Tibial nerve (tissue), 4 donors: ENCODE measurements at places on chromosomes 7 and 10. TPM values are rescaled to one million over a fixed set of nuclear protein-coding genes. Genes with fewer than 3 reads are reported as not detected.

DNA sequence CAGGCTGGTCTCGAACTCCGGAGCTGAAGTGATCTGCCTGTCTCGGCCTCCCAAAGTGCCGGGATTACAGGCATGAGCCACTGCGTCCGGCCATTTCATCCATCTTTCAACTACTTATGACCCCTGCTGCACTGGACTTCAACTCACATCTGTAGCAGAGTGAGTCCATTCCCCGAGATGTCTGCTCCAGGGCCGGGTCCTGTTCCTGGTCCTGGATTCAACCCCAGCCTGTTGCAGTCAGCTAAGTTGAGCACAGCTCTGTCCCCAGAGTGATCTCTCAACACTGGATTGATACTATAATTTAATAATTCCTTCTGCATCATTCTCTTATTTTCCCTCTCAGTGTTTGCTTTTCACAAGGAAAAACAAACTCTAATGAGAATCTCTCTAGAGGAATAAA is 25.8 kb downstream of the PRTFDC1 start:
- H3K4me3 ChIP-seq, result no peak overlapping the region
- H3K36me3 ChIP-seq, result no peaks in the 10 kb centered on the region
- no peaks in the 10 kb centered on the region for H3K27me3 ChIP-seq

- H3K36me3 ChIP-seq, result no peaks in the 10 kb centered on the region
- no peaks in the 10 kb centered on the region for H3K27me3 ChIP-seq
- H3K27ac ChIP-seq, result no peak overlapping the region
Measured at GRCh38 chr10:77529050-77529576, 108.5 kb downstream of the KCNMA1 start.

DNA sequence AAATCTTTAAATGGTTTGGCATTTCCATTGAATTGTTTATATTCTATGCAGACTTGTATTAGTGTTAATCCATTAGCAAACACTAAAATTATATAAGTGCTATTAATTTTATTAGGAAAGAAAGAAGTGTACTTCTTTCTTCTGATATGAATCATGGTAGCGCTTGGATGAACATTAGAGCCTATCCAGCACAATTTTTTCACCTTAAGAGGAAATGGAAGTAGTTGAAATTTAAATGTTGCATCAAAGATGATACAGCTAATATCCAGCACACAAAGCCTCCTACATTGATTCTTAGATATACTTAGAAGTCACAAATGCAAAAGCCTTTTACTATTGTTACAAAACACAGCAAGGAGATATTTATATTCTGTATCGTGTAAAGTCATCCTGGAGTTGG is 174.5 kb downstream of the AHR start:
- H3K36me3 ChIP-seq, result no peaks in the 10 kb centered on the region
- no peaks in the 10 kb centered on the region for H3K27me3 ChIP-seq
- no peaks in the 10 kb centered on the region for H3K4me1 ChIP-seq
- no peak for DNase-seq

DNA sequence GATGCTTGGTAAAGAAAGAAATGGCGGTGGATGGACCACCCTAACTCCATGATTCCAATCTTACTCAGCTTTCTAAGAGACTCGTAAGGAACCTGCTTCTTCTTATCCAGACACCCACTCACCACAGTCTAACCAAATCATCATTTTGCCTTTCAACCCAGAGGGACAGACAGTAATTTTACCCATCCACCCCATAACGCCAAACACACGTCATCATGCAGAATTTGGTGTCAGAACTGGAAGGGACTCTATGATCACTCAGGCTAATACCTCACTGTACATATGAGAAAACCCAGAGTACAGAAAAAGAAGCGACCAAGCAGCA is 388 bp downstream of the ECD start:
- DNase-seq, result no peak
- H3K27ac ChIP-seq, result peak overlapping the region; percentile 91
- peaks cover 3% of the 10 kb centered on the region for H3K36me3 ChIP-seq
- no peaks in the 10 kb centered on the region for H3K27me3 ChIP-seq

DNA sequence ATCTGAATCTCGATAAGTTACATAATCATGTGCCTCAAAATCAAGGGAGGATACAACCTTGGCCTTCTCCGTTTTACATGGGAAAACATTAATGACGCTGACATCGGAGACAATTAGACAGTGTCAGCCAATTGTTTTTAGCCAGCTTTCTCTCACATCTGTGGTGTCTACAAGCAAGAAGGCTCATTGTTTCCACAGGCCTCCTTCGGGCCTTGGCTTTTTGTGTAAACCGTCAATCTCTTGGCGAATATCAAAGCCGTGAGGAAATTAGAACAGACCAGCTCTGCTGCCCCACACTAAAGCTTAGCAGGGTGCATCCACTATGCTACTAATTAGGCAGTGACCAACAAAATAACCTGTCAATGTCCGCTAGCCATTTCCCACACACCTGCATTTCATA is 43.2 kb downstream of the VAX1 start:
- H3K27me3 ChIP-seq, result no peaks in the 10 kb centered on the region
- H3K4me3 ChIP-seq, result no peak overlapping the region
- DNase-seq, result no peak
- no peaks in the 10 kb centered on the region for H3K4me1 ChIP-seq
- no peaks in the 10 kb centered on the region for H3K36me3 ChIP-seq

- no peak overlapping the region for H3K27ac ChIP-seq
- no peaks in the 10 kb centered on the region for H3K4me1 ChIP-seq
- no peaks in the 10 kb centered on the region for H3K36me3 ChIP-seq
- no peaks in the 10 kb centered on the region for H3K27me3 ChIP-seq
Measured at GRCh38 chr10:28991333-28992270, 297.3 kb upstream of the LYZL1 start.

DNA sequence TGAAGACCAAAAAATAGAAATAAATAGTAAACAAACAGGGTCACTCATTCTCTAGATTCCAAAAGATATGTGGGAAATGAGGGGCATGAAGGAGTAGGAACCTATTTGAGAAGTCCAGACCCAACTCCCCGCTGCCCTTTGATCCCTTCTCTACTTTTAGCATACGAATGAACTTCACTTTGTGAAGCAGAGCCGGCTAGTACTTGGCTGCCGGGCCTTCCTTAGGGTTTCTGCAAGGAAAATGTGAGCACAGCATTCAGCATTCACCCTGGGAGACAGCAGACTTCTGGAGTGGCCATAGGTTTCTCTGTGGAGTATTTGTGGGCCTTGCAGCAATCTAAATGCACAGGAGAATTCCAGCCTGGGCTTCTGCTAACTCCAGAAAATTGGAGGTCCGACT is 76.3 kb upstream of the PRKAR2B start:
- no peak overlapping the region for H3K27ac ChIP-seq
- no peaks in the 10 kb centered on the region for H3K4me1 ChIP-seq
- H3K4me3 ChIP-seq, result no peak overlapping the region
- no peaks in the 10 kb centered on the region for H3K36me3 ChIP-seq
- DNase-seq, result no peak

DNA sequence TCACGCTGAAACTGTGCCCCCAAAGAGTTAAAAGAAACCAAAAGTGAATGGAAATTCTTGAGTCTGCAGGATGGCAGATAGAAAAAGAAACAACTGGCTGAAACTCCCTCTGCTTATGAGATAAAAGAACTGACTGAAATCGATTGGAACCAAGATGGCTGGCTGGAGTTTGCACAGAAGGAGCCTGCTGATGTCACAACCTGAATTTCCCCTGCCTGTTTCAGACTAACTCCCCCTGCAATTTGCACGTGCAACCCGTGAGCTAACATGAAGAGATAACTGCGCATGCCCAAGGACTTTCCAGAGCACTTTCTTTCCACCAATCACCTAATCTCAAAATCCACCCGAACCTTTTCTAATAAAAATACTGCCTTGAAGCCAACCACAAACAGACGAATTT is 435.5 kb downstream of the CALN1 start:
- no peak overlapping the region for H3K27ac ChIP-seq
- no peaks in the 10 kb centered on the region for H3K4me1 ChIP-seq
- no peaks in the 10 kb centered on the region for H3K36me3 ChIP-seq
- no peak overlapping the region for H3K4me3 ChIP-seq
- DNase-seq, result no peak

GRCh38 chr7:24318326-24318725 is 34.3 kb downstream of the NPY start:
- H3K27me3 ChIP-seq, result no peaks in the 10 kb centered on the region
- H3K27ac ChIP-seq, result no peak overlapping the region
- no peaks in the 10 kb centered on the region for H3K36me3 ChIP-seq

DNA sequence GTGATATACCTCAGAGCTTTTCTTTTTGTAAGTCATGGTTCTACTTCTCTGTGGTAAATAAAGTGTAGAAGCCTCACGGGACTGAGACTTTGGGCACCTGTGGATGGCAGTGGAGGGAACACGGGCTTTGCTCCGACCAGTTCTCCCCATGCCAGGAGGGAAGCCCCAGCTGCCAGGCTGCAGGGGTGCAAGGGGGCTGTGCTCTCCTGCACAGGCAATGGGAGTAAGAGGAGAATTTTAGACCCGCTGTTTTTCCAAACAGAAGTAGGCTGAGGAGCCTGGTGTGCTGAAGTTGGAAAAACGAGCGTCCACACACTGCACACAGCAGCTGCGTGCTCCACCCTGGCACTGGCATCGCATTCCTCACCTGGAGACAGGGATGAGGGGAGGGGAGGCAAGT is 282.4 kb downstream of the TNS3 start:
- DNase-seq, result no peak
- H3K27me3 ChIP-seq, result no peaks in the 10 kb centered on the region
- H3K4me1 ChIP-seq, result peaks cover 55% of the 10 kb centered on the region
- H3K27ac ChIP-seq, result no peak overlapping the region

DNA sequence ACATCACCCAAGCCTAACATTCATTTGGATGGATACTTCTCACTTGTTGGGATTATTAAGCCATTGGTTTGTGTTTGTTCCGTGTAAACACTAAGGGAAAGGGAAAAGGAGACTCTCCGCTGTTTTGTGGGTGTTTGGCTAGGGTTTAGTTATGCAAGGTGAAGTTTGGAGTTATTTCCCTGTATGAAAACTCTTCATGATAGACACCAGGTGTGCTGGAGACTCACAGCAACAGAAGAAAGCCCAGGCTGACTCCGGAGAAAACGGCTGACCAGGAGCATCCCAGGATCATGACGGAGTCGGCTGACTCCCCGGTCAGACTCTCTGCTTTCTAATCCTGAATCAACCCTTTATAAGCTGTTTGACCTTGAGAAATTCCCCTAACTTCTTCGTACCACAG is 94.1 kb upstream of the KLF6 start:
- H3K27ac ChIP-seq, result no peak overlapping the region
- H3K4me1 ChIP-seq, result peaks cover 4% of the 10 kb centered on the region
- no peaks in the 10 kb centered on the region for H3K36me3 ChIP-seq
- H3K4me3 ChIP-seq, result no peak overlapping the region
- no peaks in the 10 kb centered on the region for H3K27me3 ChIP-seq

- no peaks in the 10 kb centered on the region for H3K4me1 ChIP-seq
- no peaks in the 10 kb centered on the region for H3K27me3 ChIP-seq
- H3K4me3 ChIP-seq, result no peak overlapping the region
- H3K36me3 ChIP-seq, result peaks cover 87% of the 10 kb centered on the region
- H3K27ac ChIP-seq, result no peak overlapping the region
Measured at GRCh38 chr10:133467286-133467911, 13.7 kb downstream of the SCART1 start.

DNA sequence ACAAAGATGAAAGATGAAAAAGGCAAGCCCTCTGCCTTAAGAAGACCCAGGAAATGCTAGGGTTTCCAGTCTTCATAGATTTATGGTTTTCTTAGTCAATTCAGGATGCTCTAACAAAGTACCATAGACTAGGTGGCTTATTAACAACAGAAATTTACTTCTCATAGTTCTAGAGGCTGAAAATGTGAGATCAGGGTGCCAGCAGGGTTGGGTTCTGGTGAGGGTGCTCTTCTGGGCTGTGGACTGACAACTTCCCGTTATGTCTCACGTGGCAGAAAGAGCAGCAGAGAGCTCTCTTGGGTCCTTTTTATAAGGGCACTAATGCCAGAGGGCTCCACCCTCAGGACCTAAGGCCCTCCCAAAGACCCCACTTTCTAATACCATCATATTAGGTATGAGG is 23.7 kb downstream of the ELMO1 start:
- no peaks in the 10 kb centered on the region for H3K36me3 ChIP-seq
- no peak for DNase-seq
- no peak overlapping the region for H3K4me3 ChIP-seq
- no peaks in the 10 kb centered on the region for H3K27me3 ChIP-seq
- H3K27ac ChIP-seq, result no peak overlapping the region

DNA sequence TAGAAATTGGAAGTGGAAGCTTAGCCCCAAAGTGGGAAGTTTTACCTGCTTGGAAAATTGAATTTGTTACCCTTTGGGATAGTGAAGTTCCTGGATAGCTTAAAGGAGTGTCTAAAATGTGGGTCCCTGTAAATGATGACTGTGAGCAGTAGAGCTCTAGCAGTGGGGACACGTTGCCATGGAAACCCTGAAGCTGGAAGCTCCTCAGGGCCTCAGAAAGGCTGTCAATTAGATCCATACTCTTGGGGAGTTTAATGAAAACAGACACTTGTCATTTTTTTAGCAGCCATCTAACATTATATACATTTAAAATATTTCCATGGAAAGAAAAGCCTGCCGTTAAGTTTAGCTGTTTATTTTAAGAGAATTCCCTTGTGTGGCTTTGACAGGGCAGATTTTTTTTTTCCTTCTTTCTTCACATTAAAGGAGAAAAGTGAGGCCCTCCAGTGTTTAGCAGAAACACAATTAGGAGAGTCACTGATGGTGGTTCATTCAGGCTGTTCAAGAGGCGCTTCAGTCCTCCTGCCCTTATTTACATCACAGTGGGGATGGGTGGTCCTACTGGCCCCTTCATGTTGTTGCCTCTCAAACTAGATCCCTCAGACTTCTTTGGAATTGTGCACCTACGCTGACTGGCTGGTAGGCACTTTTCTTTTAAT is 518.4 kb downstream of the CCSER2 start:
- H3K27me3 ChIP-seq, result no peaks in the 10 kb centered on the region
- no peaks in the 10 kb centered on the region for H3K36me3 ChIP-seq
- H3K27ac ChIP-seq, result no peak overlapping the region
- no peak overlapping the region for H3K4me3 ChIP-seq
- DNase-seq, result no peak

DNA sequence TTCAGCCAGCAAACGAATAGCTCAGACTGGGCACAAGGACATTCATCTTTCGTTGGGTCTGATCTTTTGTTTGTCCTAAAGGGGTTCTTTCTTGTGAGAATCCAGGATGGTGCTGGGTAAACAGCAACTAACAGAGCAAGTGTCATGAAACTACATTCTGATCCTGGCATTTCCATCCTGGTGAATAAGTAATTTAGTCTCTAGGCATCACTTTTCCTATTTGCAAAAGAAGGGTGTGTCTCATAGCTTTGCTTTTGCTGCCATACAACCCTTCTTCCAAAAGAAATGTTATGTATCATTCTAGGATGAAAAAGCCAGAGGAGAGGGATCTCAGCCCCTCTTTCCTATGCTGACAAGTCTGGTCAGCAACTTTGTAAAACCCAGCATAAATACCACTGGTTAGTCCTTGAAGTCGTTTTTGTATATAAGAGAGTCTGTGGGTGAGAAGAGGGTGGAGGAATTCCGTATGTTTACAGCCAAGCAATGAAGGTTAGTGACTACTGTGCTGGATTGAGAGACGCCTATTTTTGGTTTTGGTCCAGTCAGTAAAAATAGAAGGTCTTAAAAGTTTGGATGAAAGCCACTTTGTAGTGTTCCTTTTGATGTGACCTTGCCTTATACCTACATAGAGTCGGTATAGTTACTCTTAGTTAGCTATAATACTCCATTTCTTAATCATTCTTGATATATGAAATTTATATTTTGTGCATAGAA is 88.4 kb upstream of the SLC25A13 start:
- H3K4me3 ChIP-seq, result no peak overlapping the region
- H3K27ac ChIP-seq, result no peak overlapping the region
- no peaks in the 10 kb centered on the region for H3K27me3 ChIP-seq

Gene PLXDC2
- total RNA-seq, result 55.2 TPM

Gene DLX6
- total RNA-seq, result not detected

Gene CH25H
- total RNA-seq, result 0.22 TPM

Gene MBL2
- 0.22 TPM for total RNA-seq

Gene CYP26C1
- total RNA-seq, result not detected
